ENCODE measurements at places on chromosomes 5 and 9. TPM values are rescaled to one million over a fixed set of nuclear protein-coding genes. Genes with fewer than 3 reads are reported as not detected.

DNA sequence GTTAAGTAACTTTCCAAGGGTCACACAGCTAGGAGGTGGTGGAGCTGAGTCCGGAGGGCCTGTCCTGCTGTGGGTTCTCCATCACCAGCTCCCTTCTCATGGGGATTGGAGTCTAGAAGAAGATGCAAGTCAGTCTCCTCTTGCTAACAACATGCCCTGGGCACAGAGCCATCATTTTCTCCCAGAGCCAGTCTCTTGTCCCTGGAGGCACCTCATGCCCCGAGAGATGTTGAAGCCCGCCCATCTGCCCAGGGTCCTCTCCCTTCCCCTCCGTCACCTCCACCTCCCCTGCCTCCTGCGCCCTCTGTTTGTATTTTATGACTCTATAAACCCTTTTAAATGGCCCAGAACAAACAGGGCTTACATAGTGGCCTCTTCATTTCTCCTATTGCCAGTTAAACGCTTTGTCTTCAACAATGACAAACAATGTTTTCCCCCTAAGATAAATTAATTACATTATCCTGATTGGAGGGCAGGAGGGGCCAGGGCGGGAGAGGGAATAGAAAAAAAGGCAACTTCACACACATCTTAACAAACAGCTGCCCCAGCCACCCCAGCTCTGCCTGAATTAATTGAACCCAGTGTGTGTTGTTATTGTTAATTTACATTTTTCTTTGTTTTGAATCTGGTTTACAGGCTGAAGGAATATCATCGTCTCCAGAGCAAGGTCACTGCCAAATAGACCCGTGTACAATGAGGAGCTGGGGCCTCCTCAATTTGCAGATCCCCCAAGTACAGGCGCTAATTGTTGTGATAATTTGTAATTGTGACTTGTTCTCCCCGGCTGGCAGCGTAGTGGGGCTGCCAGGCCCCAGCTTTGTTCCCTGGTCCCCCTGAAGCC is 55.8 kb downstream of the ASS1 start:
- DNase-seq: no peak

The CATSPER3 gene
- 0.68 TPM for total RNA-seq

DNA sequence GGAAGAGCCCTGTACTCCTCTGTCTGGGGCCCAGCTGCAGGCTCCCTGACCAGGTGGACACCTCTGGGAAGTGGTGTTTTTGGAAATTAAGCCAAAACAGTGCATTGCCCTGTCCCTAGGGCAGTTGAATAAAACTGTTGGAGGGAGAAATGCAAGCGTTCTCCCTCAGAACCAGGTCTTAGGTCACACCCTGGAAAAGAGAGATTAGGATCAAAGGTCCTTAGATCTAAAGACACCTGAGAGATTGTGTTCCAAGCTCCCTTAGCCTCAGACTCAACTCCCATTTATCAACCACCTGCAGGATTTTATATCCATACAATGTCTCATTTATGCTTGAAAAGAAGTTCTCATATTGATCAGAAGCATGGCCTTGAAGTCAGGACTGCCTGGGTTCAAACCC is 64.8 kb downstream of the PAPPA start:
- DNase-seq: no peak

GRCh38 chr9:35616681-35617459 is 1.3 kb downstream of the CD72 start:
- DNase-seq: peak; percentile 89

DNA sequence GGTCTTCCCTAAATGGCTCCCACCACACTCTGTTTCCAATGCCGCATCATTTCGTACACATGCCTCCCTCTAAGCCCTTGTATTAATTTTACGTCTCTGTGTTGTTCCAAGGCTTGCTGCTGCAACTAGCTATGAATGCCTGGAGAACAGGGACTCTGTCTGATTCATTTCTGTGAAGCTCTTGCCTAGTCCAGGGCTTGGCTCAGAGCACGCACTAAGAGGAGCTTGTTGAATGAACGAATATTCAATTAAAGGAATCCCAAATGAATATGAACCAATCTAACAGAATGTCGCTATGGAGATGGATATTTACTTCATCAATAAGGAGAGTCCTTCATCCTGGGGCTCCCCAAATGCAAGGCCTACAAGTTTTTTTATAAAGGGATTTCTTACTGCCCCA is 55.3 kb downstream of the TGFBR1 start:
- DNase-seq: no peak

GRCh38 chr9:120913647-120914264 is 12.8 kb downstream of the TRAF1 start:
- no peak for DNase-seq

DNA sequence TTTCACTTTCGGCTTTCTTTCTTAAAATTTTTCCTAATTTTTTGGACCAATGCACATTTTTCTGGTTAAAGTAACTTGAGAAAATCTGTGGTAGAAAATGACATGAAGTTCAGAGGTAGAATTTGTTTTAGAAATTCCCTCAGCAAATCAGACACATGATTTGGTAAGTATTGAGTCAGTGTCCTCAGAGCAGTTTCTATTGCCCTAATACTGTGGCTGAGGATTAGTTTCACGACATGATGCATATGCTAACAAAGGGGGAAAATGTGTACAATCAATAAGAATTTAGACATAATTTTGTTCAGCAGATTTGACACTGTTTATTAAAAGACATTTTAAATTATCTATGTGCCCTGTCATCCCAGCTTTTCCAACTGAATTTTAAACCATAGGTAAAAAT is 56.2 kb upstream of the GCNT4 start:
- no peak for DNase-seq

DNA sequence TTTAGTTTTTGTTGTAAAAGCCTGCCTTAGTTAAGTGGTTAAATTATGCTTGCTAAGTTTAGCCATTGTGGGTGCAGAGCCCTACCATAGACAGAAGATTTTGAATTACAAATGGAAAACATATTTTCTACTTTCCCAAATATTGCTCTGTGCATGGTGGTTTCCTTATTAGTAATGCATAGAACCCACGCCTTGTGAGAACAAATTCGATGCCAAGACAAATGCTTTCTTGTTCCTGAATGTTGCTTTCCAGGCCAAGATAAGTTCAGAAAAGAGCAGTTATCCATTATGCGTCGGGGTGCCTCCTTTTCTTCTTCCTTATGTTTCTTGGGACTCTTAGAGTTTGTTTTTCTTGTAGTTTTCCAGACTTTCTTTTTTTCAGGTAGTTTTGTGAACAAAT is 31.0 kb upstream of the GARNL3 start:
- no peak for DNase-seq

DNA sequence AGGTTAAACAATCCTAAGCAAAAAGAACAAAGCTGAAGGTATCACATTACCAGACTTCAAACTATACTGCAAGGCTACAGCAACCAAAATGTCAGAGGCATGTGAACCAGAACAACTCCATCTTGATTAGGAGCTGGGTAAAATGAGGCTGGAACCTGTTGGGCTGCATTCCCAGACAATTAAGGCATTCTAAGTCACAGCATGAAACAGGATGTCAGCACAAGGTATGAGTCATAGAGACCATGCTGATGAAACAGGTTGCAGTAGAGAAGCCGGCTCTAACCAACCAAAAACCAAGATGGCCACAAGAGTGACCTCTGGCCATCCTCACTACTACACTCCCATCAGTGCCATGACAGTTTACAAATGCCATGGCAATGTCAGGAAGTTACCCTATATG is 252.0 kb downstream of the RASEF start:
- no peak for DNase-seq

- DNase-seq: no peak
Measured at GRCh38 chr9:120446671-120447070, 133.3 kb downstream of the CDK5RAP2 start.

DNA sequence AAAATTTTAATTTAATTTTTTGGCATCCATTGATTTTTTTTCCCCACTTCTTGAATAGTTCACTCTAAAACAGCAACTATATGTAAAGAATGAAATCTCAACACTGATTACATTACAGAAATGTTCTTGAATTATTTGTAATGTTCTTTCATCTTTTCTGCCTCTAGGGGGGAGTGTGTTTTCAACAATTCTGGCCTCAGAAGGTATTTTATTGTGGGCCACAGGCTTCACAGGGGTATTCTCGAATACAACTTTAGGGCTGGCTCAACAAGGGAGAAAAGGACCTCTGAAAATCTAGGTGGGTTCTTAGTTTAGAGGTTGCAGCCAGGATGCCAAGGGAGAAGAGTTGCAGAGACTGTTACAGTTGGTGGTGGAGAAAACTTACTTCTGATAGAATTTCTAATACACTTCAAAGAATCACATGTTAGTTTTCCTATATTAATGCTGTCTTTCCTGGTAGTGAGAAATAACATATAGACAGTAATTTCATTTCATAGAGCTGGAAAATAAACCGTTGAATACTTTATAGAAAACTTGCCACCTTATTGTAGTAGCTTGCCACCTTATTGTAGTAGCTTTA is 3.6 kb upstream of the NPR3 start:
- DNase-seq: no peak

- DNase-seq: no peak
Measured at GRCh38 chr9:76898786-76899185, 7.1 kb downstream of the PRUNE2 start.

DNA sequence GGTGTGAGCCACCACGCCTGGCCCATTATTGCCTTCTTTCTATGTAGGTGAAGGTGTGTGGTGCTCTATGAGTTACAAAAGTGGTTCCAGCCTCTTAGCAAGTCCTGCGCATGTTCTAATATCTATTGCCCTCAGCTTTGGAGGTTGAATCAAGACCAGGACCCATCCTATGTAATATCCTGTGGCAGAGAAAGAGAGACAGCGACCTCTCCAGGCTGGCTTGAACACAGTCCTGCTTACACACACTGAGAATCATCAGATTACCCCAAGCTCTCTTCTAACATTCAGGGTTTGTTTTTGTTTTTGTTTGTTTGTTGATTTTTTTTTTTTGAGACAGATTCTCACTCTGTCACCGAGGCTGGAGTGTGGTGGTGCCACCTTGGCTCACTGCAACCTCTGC is 94.7 kb upstream of the OSMR start:
- DNase-seq: no peak

The C9orf85 gene
- total RNA-seq: 11.1 TPM

DNA sequence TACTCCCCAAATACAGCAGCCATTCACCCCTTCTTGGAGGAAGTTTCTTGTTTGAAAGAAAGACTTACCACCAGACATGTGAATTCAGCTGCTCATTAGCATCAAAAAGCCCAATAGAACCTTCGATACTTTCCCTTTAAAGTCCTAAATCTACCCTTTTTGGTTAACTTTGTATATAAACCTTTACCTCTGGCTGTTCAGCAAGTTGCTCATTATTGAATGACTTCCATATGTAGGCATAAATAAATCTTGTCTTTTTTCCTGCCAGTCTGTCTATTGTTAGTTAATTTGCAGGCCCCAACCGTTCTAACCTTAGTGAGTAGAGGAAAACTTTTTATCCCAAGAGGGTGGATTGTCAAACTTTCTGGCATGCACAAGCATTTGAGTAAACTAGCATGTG is 27.9 kb upstream of the FBXL17 start:
- no peak for DNase-seq

GRCh38 chr9:87039809-87040392 is 92.6 kb upstream of the GAS1 start:
- no peak for DNase-seq

- DNase-seq: no peak
Measured at GRCh38 chr9:84076384-84076783, 95.8 kb downstream of the RMI1 start.

- no peak for DNase-seq
Measured at GRCh38 chr9:123861086-123861755, 68.7 kb downstream of the DENND1A start.

DNA sequence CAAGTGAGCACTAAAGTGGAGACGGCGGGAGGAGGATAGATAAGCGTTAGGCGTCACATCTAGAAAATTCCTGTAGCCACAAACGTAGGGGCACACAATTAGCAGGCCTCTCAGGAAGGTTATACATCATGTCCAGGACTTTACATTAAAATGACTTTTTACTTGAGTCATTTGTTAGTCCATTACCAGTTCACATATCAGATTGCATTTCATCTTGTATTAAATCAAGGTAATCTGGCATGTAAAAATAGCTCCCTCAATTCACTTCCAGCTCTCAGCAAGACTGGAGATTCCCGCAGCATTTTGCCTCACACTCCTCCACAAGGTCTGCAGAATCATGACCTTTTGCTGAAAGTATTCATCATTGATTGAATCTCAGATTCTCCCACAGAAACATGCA is 118.8 kb downstream of the PRDM6 start:
- no peak for DNase-seq

The PCDHA4 gene
- 0.59 TPM for total RNA-seq

- no peak for DNase-seq
Measured at GRCh38 chr9:82346040-82346439, 357.5 kb downstream of the SPATA31D1 start.

The DCTN3 gene
- 72.2 TPM for total RNA-seq

The MEGF10 gene
- total RNA-seq: 0.30 TPM

- DNase-seq: no peak
Measured at GRCh38 chr5:36125868-36126267, 25.8 kb downstream of the LMBRD2 start.

DNA sequence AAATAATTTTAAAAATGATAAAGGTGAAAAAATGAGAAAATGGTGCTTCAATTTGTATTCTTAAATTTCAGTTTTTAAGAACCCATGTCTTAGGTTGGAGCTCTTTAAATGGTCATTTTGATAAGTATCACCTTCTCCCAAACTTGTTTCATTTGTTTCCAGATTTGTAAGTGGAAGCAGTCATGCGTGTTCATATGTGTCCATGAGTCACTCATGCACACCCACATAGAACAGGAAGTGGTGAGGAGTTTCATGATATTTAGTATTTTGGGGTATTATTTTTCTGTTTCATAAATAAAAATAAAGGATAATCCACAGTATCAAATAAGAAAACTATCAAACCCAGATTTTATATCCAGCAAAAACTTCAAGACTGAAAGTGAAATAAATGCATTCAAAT is 570.4 kb upstream of the ST8SIA4 start:
- DNase-seq: no peak

The SLU7 gene
- 55.1 TPM for total RNA-seq

DNA sequence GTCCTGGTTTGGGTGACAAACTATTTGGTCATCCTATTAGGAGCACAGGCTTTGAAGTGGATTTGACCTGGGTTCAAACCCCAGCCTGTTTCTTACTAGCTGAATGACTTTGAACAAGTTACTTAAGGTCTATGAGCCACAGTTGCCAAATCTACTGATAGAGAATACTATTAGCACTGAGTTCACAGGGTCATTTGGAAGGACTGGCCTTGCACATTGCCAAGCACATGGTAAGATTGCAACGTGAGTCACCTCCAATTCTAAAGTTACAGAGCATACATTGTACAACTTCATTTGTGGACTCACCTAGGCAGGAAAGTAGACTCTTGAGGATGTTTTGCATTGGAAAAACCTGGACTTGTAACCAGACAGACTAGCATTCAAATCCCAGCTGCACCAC is 38.9 kb downstream of the MFAP3 start:
- DNase-seq: no peak

DNA sequence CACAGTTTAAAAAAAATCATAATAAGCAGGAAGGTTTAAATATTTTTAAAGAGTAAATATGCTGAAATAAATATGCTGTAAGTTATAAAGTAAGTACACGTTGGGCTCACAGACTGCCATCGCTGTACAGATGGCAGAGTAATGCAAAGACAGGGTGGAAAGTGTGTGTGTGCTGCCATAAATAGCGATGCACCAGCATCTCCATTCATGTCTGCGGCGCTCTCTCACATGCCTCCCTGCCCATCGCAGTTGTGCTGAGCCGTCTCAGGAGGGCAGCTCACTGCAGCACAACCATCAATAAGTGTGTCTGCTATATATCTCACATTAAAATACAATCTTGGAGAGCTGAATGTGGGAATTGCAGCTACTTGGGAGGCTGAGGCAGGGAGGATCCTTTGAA is 14.3 kb downstream of the MOCS2 start:
- no peak for DNase-seq

The ERBIN gene
- 68.2 TPM for total RNA-seq

- DNase-seq: no peak
Measured at GRCh38 chr5:90909101-90909503, 350.5 kb downstream of the ADGRV1 start.
